ENCODE measurements at places on chromosomes 7 and 10.
A peak's percentile ranks its signal among the peaks of the same experiment; 100 is the strongest.

DNA sequence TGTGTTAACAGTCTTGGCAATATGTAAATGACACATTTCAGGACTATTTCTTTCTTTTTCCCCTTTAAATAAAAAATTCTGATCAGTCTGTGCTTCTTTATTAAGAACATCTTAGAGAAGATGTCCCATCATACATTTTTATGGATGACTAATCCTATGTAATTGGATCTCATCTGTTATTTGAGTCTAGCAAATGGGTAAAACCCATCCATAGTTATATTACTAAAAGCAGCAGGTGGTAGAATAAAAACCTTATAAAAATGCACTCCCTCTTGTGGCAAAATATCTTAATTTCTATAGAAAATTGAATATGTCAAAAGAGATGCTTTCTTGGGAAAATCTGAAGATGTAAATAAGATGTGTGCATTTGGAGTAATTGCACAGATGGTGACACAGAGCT is 35.3 kb downstream of the TRRAP start:
- DNase-seq: no peak

GRCh38 chr7:30865821-30866220 is 45.8 kb upstream of the AQP1 start:
- DNase-seq: peak; percentile 22

- peak; percentile 68 for DNase-seq
Measured at GRCh38 chr7:45716380-45717203, 142.4 kb downstream of the ADCY1 start.

DNA sequence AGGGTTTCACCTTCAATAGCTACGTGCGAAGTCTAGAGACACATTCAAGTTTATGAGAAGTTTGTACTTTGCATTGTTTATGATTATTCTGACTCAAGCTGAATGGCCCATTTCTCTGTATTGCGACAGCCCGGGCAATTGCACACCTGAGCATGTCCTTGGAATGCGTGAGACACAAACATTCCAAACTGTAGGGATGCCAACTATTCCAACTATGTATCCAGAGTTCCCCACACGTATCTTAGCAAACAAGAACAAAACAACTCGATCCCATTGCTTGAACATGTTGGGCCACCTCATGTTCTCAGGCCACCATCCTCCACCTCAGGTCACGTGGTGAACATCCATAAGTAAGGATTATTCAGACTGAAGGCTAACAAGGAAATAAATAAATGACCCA is 51.4 kb upstream of the EGFR start:
- no peak for DNase-seq

GRCh38 chr10:15370856-15371701 is at the start of gene FAM171A1:
Gene FAM171A1, minus strand, starts transcription at chr10:15371289. Its CDS starts 237 bp downstream, at chr10:15371052.
- DNase-seq: peak; percentile 28

DNA sequence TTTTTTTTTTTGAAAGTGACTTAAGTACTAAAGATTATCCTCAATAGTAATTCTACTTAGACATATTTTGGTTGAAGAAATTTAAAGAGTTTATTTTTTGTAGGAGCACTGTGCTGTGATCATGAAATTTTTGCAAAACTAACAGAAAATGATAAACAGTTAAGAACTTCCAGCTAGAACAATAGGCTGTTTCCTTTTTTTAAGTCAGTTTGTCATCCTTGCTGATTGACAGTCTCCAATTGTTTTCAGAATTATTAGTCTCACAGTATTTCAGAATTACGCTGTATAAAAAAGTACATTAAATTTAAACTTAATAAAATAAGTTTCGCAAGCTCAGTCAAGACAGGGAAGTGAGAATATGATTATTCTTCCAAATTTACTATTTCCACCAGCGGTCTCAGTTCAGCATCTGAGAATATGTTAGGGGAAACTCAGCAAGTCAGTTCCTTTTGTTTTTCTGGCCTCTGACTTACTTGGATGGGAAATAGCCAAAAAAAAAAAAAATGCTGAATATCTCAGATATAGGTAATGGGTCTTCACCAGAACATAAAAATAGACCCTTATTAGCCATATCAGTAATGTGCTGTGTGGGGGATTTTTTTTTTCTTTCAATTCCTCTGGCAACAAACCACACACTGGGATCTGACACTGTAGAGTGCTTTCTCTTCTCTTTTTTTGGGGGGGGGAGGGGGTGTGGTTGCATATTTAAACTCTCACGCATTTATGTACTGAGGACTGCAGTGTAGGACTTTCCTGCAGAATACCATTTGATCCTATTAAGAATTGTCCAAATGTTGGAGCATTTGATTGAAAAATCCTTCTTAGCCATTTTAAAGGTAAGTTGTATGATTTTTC is at the start of gene CD36:
Gene CD36, plus strand, starts transcription at position 732 of the 855 bp plus-strand sequence. CDS start 8,099 bp downstream, outside the sequence.
- DNase-seq: no peak

DNA sequence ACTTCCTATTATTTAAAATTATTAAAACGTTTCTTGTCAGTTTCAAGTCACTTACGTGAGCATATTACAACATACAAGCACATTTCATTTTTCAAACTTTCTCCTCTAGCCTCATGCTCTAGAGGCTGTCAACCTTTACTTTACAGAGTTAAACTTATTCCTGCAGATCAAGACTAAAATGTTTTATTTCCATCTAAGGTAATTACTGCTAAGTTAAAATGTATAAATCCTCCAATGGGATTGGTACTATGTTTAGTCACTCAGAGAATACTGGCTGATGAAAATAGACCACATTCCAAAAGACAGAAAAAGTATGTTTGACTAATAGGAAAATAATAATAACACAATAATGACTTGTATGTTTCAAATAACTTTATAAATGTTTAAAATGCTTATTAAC is 8.4 kb upstream of the TRDMT1 start:
- no peak for DNase-seq

- DNase-seq: no peak
Measured at GRCh38 chr7:156818133-156818532, 74.8 kb downstream of the LMBR1 start.

DNA sequence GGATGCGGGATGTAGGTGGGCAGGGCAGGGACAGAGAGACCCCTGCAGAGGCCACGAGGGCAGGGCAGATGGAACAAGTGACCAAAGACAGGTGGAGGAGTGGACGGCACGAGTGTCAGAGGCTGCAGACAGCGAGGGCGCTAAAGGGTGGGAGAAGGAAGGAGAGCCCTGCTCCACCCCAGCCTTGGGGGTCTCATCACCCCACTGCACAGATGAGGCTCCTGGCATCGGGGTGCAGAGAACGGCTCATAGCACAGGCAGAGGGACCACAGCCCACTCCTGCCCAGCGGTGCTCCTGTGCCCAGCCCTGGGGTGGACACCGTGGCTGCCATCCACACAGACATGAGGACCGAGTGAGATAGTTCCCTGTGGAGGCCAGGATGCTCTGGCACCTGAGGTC is 2.2 kb upstream of the LAT2 start:
- no peak for DNase-seq

DNA sequence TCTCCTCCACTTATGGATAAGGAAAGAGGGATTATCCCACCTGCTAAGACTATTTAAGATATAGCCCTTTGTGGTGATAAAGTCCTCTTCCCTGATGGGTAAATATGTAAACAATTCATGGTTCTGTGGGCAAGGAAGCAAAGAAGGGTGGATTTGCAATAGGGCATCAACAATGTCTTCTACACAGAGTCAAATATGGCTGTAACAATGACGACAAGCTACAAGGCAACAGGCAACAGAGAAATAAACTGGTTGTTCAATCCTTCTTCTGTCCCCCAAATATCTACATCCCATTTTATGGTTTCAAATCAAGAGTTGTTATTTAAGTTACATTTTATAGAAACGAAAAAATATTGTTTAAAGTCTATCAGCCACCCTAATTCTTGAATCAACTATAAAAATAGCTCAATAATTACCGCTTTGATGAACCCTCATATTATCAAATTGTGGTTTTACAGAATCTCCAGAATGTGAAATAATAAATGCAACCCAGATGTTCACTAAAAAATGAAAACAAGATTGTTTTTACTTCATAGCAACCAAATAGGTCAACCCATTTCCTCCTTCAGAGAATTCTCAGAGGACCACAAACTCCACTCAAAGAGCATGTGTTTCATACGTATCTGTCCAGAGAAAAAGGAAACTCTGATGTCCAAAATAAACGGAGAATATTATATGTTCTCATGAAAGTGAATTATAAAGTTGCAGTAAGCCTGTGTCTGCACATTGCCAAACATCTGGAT is 13.8 kb downstream of the CYTH3 start:
- no peak for DNase-seq

DNA sequence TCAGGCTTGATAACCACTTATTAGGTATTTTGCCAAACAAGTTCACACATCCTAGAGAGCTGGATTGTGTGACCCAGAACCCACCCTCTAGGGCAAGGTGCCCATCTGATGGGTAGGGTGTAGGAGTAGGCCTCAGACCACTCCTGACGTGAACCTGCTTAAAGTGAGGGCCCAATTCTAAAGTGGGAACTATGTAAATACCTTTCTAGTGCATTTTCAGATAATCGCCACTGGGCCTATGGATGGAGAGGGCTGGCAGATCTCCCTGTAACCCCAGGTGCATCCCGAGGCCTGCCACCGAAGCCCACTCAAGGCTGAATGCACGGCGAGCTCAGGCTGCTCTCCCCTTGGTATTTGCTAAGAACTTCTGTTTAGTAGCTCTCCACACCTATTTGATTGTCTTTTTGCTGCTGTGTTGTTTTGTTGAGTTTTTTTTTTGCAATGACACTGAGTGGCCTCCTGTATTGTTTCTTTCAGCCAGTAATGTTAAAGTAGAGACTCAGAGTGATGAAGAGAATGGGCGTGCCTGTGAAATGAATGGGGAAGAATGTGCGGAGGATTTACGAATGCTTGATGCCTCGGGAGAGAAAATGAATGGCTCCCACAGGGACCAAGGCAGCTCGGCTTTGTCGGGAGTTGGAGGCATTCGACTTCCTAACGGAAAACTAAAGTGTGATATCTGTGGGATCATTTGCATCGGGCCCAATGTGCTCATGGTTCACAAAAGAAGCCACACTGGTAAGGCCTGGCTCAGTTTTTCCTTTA is 71.7 kb downstream of the IKZF1 start:
- no peak for DNase-seq

- peak; percentile 56 for DNase-seq
Measured at GRCh38 chr10:133082685-133083421, 4.9 kb upstream of the ADGRA1 start.

GRCh38 chr10:6407034-6407721 is 172.9 kb downstream of the PRKCQ start:
- DNase-seq: no peak

DNA sequence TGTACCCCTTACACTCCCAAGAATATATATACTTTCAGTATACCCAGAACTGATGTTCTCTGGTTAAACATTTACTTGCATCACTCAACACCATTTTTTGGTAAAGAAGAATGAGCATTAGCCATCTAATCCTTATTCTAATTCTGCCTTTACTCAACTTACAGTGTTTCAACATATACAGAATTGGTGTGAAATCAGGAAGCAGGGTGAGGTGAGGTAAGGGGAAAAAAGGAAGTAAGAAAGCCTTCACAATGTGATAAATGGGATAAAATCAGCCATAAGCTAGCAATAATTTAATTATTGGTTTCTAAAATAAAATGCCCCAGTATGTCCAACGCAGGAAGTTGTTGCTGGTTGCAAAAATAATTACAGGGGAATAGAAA is 605.4 kb downstream of the KCNMA1 start:
- DNase-seq: no peak

DNA sequence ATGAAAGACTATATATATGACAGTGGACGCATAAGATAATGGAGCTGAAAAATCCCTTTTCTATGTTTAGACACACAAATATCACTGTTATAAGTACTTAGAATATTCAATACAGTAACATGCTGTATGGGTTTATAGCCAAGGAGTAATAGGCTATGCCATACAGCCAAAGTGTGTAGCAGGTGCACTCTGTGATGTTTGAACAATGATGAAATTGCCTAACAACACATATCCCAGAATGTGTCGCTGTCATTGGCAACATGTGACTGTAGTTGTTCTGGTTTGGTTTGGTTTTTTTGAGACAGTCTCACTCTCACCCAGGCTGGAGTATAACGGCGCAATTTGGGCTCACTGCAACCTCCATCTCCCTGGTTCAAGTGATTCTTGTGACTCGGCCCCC is 26.1 kb downstream of the NOM1 start:
- DNase-seq: no peak

DNA sequence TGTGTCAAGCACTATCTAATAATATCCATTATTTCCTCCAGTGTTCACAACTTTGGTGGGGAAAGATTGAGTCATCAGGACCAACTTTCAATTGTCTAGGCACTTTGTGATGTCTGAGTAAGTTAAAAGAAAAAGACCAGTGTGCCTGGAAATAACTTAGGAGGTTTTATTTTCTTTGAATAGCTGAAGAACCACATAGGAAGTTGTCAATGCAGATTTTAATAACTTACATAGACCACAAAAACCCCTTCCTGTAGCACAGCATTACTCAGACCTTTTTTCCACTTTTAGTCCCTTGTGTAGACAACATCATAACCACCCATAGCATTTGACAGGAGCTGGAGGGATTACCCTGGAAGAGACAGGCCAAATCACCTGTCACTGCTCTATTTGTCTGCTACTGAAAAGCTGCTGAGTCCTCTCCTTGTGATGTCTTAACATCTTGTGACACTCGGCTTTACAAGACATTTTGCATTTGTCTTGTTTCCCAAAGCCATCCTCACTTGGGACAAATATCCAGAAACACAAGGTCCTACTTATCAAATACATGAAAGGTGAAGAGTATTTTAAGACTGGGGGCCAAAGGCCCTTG is 241.5 kb upstream of the PTER start:
- DNase-seq: no peak

DNA sequence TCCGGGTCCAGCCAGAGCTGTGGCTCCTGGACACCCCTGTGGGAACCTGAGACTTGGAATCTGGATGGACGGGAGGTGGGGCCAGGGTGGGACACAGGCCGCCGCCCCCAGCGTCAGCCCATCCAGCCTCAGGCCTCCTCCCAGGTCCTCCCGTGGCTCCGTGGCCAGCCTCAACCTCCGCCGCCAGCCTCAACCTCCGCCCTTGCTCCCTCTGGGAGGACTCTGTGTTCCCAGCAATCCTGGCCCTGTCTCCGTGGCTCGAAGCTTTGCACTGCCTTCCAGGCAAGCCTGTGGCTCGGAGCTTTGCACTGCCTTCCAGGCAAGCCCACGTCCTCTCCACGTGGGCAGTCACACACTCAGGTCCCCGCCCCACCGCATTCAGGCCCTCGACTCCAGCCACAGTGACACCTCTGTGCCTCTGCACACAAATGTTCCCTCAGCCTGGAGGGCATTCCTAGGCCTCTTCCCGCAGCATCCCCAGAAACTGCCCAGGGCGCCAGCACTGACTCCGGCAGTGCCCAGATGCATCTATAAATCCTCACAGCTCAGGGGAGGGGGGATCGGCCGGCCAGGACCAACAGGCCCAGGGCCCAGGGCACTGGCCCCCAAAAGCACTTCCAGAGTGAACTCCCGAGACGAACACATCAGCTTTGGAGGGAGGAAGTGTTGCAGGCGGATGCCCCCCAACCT is 44.7 kb upstream of the PDGFA start:
- DNase-seq: no peak

DNA sequence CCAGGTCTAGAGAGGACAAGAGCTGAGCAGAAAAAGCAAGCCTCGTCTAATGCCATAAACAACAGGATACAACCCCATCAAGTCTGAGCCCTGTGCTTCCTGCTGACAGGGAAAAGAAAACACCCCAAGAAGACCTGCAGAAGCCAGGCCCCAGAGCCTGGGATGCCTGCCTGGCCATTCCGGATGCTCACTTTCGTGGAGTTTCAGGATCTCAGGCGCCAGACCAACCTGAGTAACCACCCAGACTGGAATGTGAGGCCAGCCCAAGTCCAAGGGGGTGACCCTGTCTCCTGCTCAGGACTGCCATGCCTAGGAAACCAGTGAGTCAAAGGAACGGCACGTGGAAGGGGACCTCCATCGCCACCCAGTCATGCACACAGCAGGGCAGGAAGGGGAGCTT is 74.3 kb downstream of the PLXNA4 start:
- no peak for DNase-seq
